ENCODE measurements at places on chromosomes 12 and 14.
A peak's percentile ranks its signal among the peaks of the same experiment; 100 is the strongest.

DNA sequence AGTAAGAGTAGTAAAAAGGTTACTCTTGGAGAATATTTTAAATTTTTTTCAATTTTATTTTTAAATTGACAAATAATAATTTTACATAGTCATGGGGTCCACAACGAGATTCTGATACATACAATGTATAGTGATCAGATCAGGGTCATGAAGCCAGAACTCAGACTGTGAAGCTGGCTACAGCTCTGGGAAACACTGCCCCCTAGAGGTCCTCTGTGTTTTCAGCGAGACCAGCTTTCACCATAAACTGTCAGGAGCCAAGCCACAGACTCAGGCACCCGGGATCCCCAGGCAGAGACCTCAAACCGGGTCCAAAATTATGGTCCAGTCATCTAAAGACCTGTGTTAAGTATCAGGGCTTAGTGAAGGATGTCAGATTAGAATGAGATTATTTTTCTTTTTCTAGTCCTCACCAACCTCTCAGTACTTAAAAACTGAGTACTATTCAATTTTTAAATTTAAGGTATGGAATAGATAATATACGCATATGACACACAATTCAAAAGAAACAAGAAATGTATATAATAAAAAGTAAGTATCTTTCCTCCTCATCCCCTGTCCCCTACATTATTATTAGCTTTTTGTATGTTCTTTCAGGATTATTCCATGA, 397.1 kb downstream of the MDGA2 start:
- DNase-seq: peak; percentile 44

- DNase-seq: no peak
These were observed 420 bp upstream of the OTUB2 start for GRCh38 chr14:94025720-94026119.

GRCh38 chr14:61098721-61099120, 117.7 kb downstream of the SLC38A6 start:
- no peak for DNase-seq

GRCh38 chr14:93285044-93285443, 47.8 kb downstream of the BTBD7 start:
- DNase-seq: no peak

DNA sequence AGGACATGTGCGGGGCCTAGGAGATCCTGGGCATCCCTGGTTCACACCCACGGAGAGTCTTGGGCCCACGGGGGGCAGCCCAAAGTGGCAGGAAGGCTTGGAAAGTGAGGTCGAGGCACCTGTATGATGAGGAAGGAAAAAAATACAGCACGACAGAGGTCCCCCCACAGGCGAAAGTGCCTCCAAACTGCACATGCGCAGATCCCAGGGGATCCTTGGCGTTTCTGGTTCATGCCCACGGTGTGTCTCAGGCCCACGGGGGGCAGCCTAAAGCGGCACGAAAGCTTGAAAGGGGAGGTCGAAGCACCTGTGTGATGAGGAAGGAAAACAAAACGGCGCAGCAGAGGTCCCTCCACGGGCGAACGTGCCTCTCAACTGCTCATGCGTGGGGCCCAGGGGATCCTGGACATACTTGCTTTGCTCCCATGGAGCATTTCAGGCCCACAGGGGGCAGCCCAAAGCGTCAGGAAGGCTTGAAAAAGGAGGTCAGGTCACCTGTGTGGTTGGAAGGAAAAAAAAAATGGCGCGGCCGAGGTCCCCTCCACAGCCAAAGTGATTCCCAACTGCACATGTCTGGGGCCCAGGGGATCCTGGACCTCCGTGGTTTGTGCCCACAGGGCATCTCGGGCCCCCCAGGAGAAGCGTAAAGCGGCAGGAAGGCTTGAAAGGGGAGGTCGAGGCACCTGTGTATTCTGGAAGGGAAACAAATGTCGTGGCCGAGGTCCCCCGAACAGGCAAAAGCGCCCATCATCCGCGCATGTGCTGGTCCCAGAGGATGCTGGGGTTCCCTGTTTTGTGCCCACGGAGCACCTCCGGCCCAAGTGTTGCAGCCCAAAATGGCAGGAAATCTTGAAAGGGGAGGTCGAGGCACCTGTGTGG, 582.6 kb downstream of the ALG10 start:
- DNase-seq: no peak

DNA sequence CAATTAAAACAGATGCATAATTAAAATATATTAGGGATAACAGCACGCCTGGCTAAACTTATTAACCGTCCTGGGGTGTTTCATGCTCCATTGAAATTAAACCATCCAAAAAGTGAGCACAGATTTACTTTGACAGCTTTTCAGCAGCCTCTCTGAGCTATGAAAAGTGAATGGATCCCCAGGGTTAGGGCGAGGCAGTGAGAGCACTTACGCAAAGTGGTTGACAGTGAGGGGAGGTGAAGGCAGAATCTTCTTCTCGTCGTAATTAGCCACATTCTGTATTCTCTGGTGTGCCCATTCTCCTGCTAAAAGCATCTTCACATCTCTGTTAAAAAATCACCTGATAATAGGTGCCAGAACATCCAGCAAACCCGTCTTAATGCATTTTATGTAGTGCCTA, 1.9 kb downstream of the TMTC2 start:
- no peak for DNase-seq

GRCh38 chr14:41350476-41350875, 256.2 kb upstream of the LRFN5 start:
- no peak for DNase-seq

GRCh38 chr12:32558903-32559302, 120.2 kb upstream of the DNM1L start:
- DNase-seq: no peak

GRCh38 chr12:43099691-43100163, 452.3 kb downstream of the ADAMTS20 start:
- no peak for DNase-seq

DNA sequence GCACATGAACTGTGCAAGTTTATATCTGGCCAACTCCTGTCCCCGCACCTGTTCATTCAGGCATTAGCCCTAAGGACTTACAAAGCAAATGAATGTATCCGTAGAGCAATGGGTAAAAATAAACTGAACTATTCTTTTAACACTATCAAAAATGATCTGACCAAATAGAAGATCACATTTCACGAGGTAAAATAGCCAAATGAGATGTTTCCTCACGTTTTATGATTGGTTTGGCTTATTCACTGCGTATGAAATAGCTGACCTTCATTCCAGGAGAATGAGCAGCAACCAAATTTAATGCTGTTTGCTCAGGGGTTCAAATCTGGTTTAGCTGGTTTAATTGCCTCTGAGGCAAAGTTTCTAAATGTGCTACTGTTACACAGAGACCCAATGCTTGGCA, 216.0 kb upstream of the EEA1 start:
- DNase-seq: no peak

DNA sequence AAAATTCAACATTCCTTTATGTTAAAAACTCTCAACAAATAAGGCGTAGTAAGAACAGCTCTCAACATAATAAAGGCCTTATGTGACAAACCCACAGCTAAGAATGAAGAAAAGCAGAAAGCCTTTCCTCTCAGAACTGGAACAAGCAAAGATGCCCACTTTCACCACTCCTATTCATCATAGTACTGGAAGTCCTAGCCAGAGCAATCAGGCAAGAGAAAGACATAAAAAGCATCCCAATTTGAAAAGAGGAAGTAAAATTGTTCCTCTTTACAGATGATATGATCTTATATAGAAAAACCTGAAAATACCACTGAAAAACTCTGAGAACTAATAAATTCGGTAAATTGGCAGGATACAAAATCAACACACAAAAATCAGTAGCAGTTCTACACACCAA, 52.1 kb downstream of the STON2 start:
- no peak for DNase-seq

DNA sequence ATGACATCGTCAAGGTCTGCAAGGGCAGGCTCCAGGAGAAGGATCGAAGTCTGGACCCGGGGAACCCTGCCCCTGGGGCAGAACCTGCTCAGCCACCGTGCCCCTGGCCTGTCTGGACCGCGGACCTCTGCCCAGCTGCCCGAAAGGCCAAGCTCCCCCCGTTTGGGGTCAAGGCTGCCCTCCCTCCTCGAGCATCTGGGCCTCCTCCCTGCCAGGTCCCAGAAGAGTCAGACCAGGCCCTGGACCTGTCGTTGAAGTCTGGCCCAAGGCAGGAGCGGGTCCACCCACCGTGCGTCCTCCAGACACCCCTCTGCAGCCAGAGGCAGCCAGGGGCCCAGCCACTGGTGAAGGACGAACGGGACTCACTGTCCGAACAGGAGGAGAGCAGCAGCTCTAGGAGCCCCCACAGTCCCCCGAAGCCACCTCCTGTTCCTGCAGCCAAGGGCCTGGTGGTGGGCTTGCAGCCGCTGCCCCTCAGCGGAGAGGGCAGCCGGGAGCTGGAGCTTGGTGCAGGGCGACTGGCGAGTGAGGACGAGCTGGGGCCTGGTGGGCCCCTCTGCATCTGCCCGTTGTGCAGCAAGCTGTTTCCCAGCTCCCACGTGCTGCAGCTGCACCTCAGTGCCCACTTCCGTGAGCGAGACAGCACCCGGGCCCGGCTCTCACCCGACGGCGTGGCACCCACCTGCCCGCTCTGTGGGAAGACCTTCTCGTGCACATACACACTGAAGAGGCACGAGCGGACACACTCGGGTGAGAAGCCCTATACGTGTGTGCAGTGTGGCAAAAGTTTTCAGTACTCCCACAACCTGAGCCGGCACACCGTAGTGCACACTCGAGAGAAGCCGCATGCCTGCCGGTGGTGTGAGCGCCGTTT, 856 bp downstream of the ZBTB42 start:
- DNase-seq: no peak

- no peak for DNase-seq
These were observed 1.3 kb upstream of the TMEM233 start for GRCh38 chr12:119592232-119592631.

GRCh38 chr12:130074661-130075406, 87.4 kb upstream of the FZD10 start:
- no peak for DNase-seq

DNA sequence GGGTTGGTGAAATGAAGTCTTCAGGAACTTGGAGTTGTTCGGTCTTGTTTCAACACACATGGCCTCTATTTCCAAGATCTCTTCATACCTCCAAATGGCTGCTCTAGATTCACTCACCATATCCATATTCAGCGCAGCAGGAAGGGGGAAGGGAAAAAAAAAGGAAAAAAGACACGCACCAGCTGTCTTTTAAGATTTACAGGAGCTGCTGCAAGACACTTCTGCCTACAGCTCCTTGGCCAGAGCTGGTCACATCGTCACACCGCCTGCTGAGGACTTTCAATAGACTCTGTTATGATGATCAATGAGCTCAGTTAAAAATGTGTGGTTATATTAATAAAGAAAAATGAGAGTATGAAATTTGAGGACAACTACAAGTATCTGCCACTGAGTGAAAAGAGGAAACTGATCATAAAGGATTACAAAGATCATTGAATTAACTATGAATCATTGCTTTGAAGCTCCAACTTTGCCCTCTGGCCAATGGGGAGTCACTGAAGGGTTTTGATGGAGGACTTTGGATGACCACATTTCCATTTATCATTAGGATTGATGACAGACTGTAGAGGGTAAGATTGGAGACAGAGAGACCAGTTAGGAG, 182.1 kb upstream of the HMGA2 start:
- no peak for DNase-seq

DNA sequence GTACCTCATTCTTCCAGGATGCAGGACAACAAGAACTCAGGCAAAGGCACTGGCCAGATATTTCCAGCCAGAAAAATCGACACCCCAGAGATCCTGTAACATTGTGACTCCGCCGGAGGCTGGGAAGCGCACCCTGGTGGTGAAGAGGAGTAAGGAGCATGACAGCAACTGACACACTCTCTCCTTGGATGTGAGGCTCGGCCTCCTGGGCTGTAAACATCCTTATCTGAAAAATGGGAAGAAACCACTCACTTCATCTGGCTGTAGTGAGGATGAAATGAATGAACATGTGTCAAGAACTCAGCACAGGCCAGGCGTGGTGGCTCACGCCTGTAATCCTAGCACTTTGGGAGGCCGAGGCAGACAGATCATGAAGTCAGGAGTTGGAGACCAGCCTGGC, 27.5 kb downstream of the TCHP start:
- DNase-seq: no peak

- no peak for DNase-seq
These were observed 60.2 kb downstream of the RFX4 start for GRCh38 chr12:106643000-106643399.

- DNase-seq: no peak
These were observed 59.8 kb upstream of the KRR1 start for GRCh38 chr12:75571204-75571603.

GRCh38 chr12:104615048-104615561, 158.4 kb downstream of the CHST11 start:
- no peak for DNase-seq

DNA sequence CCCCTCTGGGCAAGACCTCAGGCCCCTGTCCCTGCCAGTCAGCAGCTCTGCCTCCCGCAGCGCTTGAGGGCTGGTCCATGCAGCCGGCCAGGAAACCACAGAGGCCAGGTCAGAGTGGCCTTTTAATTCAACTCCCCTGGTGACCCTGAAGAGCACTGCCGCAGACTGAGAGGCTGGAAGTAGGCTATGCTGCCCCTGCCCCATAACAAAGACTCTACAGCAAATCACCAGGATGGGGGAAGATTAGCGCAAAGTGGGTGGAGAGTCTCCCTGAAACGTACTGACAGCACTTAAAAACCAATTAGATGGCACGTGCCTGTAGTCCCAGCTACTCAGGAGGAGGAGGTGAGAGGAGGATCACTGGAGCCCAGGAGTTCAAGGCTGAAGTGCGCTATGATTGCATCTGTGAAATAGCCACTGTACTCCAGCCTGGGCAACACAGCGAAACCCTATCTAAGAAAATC, 70.5 kb downstream of the ITPK1 start:
- DNase-seq: no peak

GRCh38 chr14:101903111-101903561, 61.2 kb upstream of the DYNC1H1 start:
- DNase-seq: no peak

DNA sequence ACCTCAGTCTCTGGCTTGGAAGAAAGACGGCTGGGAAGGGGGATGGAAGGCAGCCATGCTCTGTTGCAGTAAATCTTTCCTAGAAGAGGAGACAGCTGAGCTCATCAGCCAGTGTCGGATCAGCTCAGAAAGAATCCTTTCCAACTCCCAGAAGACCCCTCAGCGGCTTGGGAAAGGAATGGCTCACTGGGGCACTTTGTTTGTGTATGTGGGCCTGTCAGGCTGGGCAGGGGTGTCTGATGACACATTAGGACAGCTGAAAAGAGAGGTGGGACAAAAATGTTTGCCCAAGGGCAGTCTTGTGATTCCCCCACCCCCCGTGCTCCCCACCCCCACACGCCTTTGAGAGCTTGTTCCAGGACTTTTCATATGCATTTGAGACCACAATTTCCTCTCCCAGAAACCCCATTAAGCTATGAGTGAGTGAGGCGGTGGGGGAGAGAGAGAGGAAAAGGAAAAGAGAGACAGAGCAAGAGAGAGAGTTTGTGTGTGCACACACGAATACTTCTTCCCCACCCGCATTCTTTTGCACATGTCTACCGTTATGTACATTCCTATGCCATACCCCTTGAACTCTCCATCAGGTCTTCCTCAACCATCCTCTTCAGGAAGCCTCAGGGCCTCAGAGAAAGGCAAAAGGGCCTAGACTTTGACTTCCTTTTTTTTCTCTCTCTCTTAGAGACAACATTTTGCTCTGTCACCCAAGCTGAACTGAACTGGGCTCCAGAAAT, 198.9 kb downstream of the ZFP36L1 start:
- DNase-seq: no peak
